ENCODE measurements at places on chromosomes 4 and X.

- no peaks in the 10 kb centered on the region for H3K4me1 ChIP-seq
- no peak overlapping the region for H3K4me3 ChIP-seq
- H3K36me3 ChIP-seq, result no peaks in the 10 kb centered on the region
- no peak for DNase-seq
- H3K27me3 ChIP-seq, result no peaks in the 10 kb centered on the region
These were observed 381.3 kb upstream of the INTU start for GRCh38 chr4:127251423-127251822.

GRCh38 chr4:137635108-137635507 lies 102.8 kb upstream of the PCDH18 start:
- H3K36me3 ChIP-seq, result no peaks in the 10 kb centered on the region
- no peak overlapping the region for H3K4me3 ChIP-seq
- no peaks in the 10 kb centered on the region for H3K4me1 ChIP-seq
- DNase-seq, result no peak
- no peak overlapping the region for H3K27ac ChIP-seq
- H3K27me3 ChIP-seq, result no peaks in the 10 kb centered on the region

DNA sequence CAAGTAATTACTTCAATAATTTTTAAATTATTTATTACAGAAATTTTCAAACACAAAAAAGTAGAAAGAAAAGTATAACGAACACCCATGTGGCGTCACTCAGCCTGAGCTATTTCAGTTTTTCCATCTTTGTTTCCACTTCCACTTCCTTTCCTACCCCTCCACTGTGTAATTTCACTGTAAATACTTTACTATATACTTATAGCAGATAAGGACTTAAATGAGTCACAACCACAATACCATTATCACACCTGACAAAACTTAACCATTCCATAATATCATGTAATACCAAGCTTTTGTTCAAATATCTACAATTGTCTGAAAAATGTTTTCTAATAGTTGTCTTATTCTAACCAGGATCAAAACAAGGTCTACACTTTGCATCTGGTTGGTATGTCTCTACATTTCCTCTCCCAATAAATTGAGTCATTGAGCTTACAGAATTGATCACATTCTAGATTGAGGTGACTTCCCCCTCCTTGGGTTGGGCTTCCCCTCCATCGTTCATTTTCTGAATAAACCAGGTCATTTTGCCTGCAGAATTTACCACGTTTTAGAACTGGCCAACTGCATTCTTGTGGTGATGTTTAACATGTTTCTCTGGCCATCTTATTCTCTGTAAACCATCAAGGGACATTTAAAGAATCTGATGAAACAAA lies 48.7 kb downstream of the ATP10D start:
- no peaks in the 10 kb centered on the region for H3K36me3 ChIP-seq
- peaks cover 29% of the 10 kb centered on the region for H3K4me1 ChIP-seq
- no peak overlapping the region for H3K27ac ChIP-seq
- no peak overlapping the region for H3K4me3 ChIP-seq

GRCh38 chrX:66684196-66684595 lies 45.3 kb upstream of the EDA2R start:
- no peaks in the 10 kb centered on the region for H3K27me3 ChIP-seq
- H3K36me3 ChIP-seq, result no peaks in the 10 kb centered on the region

DNA sequence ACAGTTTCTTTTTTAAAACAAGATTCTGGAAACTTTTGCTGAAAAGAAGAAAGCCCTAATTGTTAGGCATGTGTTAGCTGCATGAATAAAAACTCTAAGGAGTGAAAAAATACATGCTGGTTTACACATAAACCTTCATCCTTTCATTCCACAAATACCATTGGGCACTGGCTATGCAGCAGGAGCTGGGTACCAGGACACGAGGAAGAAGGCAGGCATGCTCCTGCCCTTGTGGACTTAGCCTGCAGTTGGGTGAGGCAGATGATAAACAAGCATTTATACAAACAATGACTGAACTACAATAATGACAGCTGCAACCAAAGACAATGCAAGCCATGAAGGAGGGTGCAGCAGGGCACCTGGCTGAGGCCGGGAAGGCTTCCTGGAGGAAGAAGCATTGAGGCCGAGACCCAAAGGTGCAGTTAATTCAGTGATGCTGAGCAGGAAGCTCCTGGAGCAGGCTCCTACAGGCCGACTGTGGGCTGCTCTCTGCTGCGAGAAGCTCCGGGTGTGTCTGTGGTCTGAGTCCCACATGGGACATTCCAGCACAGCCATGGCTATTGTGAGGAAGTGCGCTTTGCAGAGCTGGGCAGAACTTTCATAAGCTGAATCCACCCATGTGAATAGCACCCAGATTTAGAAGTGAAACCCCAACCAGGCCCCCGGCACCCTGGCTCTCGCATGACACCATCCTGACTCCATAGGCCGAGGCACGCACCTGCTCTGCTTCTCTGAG lies 44.0 kb upstream of the MXD4 start:
- no peak for DNase-seq
- H3K36me3 ChIP-seq, result peaks cover 9% of the 10 kb centered on the region
- H3K27me3 ChIP-seq, result no peaks in the 10 kb centered on the region
- no peaks in the 10 kb centered on the region for H3K4me1 ChIP-seq
- no peak overlapping the region for H3K4me3 ChIP-seq
- H3K27ac ChIP-seq, result no peak overlapping the region

GRCh38 chr4:137253949-137254348 lies 278.3 kb downstream of the PCDH18 start:
- H3K27me3 ChIP-seq, result no peaks in the 10 kb centered on the region
- no peak for DNase-seq
- H3K36me3 ChIP-seq, result no peaks in the 10 kb centered on the region

DNA sequence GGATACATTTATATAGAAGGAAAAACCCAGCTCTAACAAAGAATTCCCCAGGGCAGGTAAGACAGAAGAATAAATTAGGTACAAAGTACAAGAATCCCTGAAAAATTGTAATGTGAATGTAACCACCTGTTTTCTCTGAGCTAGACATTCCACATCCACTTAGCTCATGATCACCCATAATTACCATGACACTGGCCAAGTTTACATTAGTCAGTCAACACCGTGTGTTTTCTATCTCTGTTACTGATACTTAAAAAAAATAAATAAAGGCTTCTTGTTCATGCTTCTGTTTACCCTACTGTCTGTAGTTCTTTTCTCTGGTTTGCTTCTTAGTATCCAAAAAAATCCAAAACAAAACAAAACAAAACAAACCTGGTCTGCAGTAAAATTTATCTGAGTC lies 66.0 kb downstream of the CBLL2 start:
- no peak overlapping the region for H3K27ac ChIP-seq
- no peak overlapping the region for H3K4me3 ChIP-seq
- no peaks in the 10 kb centered on the region for H3K27me3 ChIP-seq
- H3K36me3 ChIP-seq, result no peaks in the 10 kb centered on the region
- no peaks in the 10 kb centered on the region for H3K4me1 ChIP-seq

DNA sequence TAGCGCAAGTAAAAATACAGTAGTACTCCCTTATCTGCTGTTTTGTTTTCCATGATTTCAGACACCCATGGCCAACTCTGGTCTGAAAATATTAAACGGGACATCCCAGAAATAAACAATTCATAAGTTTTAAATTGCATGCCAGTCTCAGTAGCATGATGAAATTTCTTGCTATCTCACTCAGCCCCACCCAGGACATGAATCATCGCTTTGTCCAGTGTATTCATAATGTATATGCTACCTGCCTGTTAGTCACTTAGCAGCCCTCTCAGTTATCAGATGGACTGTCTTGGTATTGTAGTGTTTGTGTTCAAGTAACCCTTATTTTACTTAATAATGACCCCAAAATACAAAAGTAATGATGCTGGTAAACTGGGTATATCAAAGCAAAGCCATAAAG lies 158.2 kb upstream of the DDIT4L start:
- DNase-seq, result no peak
- no peak overlapping the region for H3K4me3 ChIP-seq
- no peaks in the 10 kb centered on the region for H3K27me3 ChIP-seq
- no peak overlapping the region for H3K27ac ChIP-seq

- no peak overlapping the region for H3K27ac ChIP-seq
- no peaks in the 10 kb centered on the region for H3K36me3 ChIP-seq
- H3K27me3 ChIP-seq, result no peaks in the 10 kb centered on the region
These were observed 1222.4 kb upstream of the AGA start for GRCh38 chr4:178664621-178665020.

- H3K4me1 ChIP-seq, result no peaks in the 10 kb centered on the region
- no peak overlapping the region for H3K4me3 ChIP-seq
- H3K36me3 ChIP-seq, result no peaks in the 10 kb centered on the region
- H3K27ac ChIP-seq, result no peak overlapping the region
- no peaks in the 10 kb centered on the region for H3K27me3 ChIP-seq
These were observed 441.7 kb upstream of the SLIT2 start for GRCh38 chr4:19809989-19810388.

- no peaks in the 10 kb centered on the region for H3K36me3 ChIP-seq
- DNase-seq, result no peak
- H3K27me3 ChIP-seq, result no peaks in the 10 kb centered on the region
- H3K4me3 ChIP-seq, result no peak overlapping the region
These were observed 54.5 kb downstream of the LDB2 start for GRCh38 chr4:16843831-16844508.

- no peak overlapping the region for H3K4me3 ChIP-seq
- no peaks in the 10 kb centered on the region for H3K27me3 ChIP-seq
- no peak for DNase-seq
These were observed 1156.7 kb downstream of the FAM133A start for GRCh38 chrX:94830717-94831116.

Measured in stomach (tissue), 19 donors.